ENCODE measurements at places on chromosomes 1 and 21. TPM values are rescaled to one million over a fixed set of nuclear protein-coding genes. Genes with fewer than 3 reads are reported as not detected.

DNA sequence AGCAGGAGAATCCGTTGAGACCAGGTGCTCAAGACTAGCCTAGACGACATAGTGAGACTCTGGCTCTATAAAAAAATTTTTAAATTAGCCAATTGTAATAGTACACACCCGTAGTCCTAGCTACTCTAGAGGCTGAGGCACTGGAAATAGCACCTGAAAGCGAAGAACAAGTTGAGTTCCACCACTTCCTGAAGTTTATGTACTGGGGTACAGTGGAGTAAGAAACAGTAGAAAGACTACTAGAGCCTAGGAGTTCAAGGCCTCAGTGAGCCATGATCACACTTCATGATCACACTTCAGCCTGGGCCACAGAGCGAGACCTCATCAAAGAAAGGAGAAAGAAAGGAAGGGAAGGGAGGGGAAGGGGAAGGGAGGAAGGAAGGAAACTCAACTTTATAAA lies 19.8 kb downstream of the RSBN1 start:
- no peak for DNase-seq

- no peak for DNase-seq
Measured at GRCh38 chr21:33033094-33033951, 7.6 kb downstream of the OLIG2 start.

DNA sequence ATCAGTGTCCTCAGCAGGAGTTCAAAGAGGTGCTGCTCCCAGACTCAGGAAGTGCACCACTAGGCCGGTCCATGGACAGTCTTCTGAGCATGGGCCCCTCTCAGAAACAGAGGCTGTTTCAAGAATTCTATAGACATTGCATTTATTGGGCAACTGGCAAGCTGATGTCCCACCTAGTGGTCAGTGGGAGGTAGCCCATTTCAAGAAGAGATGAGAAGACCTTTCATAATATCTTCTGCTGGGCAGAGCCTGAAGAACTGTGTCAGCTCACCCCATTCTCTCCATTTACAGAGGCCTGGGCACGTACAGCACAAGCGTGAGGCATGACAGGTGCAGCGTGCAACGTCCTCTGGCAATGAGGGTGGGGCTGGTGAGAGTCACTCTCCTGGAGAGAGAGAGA lies 216.0 kb downstream of the DYRK1A start:
- DNase-seq, result peak; percentile 71

Gene ESRRG
- not detected for total RNA-seq

Gene CASZ1
- 1.8 TPM for total RNA-seq

Gene ITGB2
- total RNA-seq, result 0.10 TPM

DNA sequence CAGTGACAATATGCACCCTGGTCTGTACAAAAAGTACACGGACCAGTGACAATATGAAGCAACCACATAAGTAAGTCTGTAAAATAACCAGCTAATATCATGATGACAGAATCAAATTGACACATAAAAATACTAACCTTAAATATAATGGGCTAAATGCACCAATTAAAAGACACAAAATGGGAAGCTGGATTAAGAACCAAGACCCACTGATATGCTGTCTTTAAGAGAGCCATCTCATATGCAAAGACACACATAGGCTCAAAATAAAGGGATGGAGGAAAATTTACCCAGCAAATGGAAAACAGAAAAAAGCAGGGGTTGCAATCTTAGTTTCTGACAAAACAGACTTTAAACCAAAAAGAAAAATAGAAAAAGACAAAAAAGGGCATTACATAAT lies 70.4 kb upstream of the VCAM1 start:
- no peak for DNase-seq

GRCh38 chr1:187054862-187055757 lies 226.4 kb downstream of the PLA2G4A start:
- no peak for DNase-seq

Gene PLEKHN1
- total RNA-seq, result 4.5 TPM

Gene AQP10
- not detected for total RNA-seq

Gene ADAM30
- not detected for total RNA-seq

- peak; percentile 92 for DNase-seq
Measured at GRCh38 chr1:30700528-30701257, 22.7 kb downstream of the MATN1 start.

DNA sequence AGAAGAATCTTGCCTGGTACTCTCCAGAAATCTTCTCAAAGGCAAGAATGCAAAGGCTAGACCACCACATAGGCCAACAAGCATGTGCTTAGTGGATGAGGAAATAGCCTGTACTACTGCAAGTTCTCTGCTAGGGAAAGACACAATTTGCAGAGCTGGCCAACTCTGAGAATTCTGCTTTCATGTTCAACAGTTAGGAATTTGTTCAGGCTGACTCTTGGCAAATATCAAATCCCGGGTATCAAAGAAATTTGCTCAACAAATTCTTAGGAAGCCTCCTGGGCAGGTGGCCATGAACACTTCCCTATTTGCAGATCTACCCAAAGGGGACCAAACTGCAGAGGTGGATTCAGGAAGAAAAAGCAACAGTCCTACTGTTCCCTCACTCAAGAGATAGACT lies 15.0 kb upstream of the H3-3A start:
- DNase-seq, result no peak

GRCh38 chr21:20523191-20523590 lies 475.0 kb upstream of the NCAM2 start:
- no peak for DNase-seq

Gene ATP1A2
- total RNA-seq, result not detected

DNA sequence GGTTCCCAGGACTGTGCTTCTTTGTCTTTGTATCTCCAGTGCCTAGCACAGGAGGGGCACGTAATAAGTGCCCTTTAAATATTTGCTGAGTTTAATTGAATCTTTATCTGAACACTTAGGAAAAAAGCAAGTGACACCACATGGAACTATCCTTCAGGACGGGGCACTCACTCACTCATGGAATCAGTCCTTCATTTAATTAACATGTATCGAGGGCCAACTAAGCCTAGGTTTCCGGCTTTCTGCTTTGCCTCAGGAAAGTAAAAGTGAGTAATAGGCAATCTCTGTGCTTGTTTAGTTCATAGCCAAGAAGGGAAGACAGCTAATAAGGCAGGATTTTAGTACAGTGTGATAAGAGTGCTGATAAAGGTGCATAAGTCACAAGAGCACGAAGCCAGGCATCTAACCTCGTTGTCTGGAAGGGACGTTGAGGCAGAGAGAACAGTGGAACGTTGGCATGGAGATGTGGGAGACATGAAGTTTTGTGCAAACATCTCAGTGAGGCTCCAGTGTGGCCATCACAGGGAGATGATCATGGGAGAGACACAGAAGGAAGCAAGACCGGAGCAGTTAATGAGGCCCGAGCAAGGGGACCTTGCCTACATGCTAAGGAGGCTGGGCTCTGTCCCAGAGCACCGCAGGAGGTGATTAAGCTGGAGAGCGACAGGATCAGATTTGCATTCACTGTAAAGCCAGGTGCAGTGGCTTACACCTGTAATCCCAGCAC lies 54.1 kb upstream of the TRIM67 start:
- peak; percentile 26 for DNase-seq

- peak; percentile 4 for DNase-seq
Measured at GRCh38 chr1:57770772-57771171, 346.9 kb upstream of the DAB1 start.

Gene CYP4A11
- not detected for total RNA-seq

DNA sequence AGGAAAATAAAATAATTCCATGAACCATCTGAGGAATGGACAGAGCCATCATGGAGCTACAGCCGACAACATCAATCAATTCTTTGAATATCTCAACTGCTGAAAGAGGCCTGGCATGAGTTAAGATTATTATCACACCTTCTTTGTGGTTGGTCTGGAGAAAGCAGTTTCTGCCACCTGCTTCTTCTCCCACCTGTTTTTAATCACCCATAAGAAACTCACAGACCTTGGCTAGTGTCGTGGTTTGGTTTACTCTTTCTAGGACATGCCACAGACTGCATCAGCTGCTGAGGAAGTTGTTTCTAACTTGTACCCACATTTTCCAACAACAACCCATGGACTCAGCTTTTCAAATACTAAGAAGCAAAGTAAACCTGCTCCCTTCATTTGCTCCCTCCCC lies 65.6 kb downstream of the NTPCR start:
- DNase-seq, result no peak

GRCh38 chr1:52913537-52913936 lies 8.0 kb downstream of the ECHDC2 start:
- DNase-seq, result no peak

DNA sequence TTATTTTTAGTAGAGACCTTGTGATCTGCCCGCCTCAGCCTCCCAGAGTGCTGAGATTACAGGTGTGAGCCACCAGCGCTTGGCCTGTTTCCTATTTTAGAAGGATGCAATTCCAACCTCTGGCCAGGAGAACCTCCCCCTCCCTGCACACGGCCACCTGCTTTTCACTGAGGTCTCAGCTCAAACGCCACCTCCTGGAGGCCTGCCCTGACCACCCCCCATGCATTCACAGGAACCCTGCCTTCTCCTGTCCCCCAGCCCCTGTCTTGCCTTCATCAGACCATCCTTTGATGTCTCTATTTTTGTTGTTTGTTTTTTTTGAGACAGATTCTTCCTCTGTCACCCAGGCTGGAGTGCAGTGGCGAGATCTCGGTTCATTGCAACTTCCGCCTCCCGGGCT lies 2.3 kb downstream of the SRM start:
- no peak for DNase-seq

GRCh38 chr1:199303035-199303434 lies 664.2 kb downstream of the PTPRC start:
- no peak for DNase-seq

Gene LIPI
- not detected for total RNA-seq

DNA sequence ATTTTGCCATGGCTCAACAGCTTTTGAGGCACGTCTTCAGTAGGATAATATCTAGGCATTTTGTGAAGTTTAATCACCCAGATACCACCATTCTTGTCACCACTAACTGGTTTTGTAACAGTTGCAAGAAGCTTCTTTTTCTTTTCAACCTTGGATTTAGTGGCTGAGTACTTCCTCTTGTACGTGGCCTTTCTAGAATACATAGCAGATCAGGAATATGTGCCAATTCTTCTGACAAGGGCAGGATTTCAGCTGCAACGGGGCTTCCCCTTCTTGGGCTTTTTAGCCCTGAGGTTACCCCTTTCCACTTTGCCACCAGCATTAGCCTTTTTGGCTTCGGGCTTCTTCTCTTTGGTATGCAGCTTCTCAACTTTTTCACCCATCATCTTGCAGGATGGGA lies 79.3 kb upstream of the WARS2 start:
- no peak for DNase-seq

- no peak for DNase-seq
Measured at GRCh38 chr21:44671911-44672310, 5.2 kb upstream of the KRTAP12-2 start.

- peak; percentile 68 for DNase-seq
Measured at GRCh38 chr1:9942399-9942938, 722 bp downstream of the LZIC start.

GRCh38 chr1:165853528-165854075 lies 26.2 kb downstream of the UCK2 start:
- no peak for DNase-seq

Gene HSD17B7
- total RNA-seq, result 57.2 TPM

Gene USH2A
- not detected for total RNA-seq

Gene TAS1R1
- total RNA-seq, result not detected

DNA sequence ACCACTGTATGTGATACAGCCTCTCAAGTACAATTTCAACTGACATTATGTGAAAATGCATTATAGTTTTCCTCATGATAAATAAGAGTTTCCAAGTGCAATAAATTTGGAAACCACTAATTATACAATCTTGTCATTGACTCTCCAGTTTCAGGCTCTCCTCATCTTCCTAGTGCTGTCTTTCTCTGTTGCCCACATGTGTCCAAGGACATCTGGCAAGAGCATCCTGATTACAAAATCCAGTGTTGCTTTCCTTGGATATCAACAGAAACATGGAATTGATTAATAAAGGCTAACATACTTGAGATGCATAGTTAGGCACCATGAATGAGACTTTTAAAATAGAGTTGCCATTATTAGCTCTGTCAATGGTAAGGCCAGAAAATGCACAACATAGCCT lies 15.6 kb upstream of the MAP10 start:
- no peak for DNase-seq

DNA sequence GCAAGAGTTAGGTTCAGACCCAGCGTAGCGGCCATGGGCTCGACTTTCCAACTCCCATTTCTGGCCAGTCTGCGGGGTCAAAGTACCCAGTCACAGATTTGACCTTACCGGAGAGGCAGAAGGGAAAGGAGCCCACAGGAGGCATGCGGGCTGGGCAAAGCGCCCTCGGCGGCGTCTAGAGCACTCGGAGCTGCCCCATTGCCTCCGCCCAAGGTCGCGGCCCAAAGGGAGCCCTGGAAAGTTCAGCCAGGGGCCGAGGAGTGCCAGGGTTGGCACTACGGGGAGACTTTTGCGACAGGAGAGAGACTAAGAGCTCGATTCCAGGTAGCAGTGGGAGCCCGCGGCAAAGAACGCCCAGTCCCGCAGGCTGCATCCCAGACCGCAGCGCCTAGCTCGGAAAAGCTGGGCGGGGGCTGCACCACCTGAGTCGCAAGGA lies 896 bp downstream of the KANK4 start:
- DNase-seq, result peak; percentile 18

DNA sequence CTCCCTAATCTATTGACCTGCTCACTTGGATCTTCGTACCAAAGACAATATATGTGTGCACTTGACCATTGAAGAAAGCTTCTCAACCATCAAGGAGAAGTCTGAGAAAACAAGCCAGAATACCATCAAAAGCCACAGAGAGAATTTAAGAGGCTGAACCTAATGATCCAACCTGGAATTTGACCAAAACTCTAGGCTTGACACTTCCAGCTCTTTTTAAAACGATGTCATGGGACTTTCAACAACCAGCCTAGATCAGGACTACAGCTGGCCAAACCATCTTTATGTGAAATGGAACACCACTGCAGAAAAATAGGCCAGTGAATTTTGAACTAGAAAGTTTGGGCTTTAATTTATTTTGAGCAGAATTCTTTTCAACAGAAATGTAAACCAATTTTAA lies 444.4 kb downstream of the LTN1 start:
- DNase-seq, result no peak

DNA sequence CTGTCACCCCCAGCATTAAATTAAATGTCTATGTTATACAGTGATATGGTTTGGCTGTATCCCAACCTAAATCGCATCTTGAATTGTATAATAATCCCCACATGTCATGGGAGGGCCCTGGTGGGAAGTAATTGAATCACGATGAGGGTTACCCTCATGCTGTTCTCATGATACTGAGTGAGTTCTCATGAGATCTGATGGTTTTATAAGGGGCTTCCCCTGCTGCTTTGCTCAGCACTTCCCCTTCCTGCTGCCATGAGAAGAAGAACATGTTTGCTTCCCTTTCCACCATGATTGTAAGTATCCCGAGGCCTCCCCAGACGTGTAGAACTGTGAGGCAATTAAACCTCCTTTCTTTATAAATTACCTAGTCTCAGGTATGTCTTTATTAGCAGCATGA lies 445.7 kb downstream of the MRPL39 start:
- DNase-seq, result no peak

- no peak for DNase-seq
Measured at GRCh38 chr1:188615321-188615720, 1786.6 kb downstream of the PLA2G4A start.

DNA sequence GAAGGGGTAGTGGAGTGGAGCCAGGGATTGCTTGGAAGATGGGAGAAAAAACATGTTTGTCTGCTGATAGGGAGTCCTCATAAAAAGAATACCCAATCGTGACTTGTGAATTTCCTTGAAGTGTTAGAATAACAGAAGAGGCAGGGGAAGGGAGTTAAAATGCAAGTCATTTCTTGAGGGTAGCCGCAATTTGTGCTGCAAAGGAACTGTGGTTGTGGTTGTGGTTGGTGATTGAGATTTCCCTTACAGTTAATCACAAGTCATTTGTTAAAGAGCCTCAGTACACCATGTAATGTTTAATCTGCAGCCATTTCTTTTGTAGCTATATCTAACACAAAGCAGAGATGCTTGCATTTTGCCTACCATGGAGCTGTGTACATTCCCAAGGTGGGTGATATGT lies 38.5 kb upstream of the EGLN1 start:
- peak; percentile 80 for DNase-seq

- no peak for DNase-seq
Measured at GRCh38 chr1:116571215-116571919, 541 bp upstream of the CD58 start.

Measured in M059J (cell line).